ENCODE measurements at places on chromosomes 2 and 18. TPM values are rescaled to one million over a fixed set of nuclear protein-coding genes. Genes with fewer than 3 reads are reported as not detected.

The CHRND gene
- not detected for polyA plus RNA-seq

The GBX2 gene
- not detected for polyA plus RNA-seq

The NT5C1B gene
- 0.04 TPM for polyA plus RNA-seq

The NFE2L2 gene
- polyA plus RNA-seq: 149 TPM

The GCG gene
- polyA plus RNA-seq: not detected

The LYPD1 gene
- 0.46 TPM for polyA plus RNA-seq

- DNase-seq: no peak
These were observed 84.8 kb downstream of the EVA1A start for GRCh38 chr2:75475976-75476375.

- DNase-seq: no peak
These were observed 76.0 kb downstream of the CD8B2 start for GRCh38 chr2:106563195-106563594.

All from urinary bladder (tissue), 4 donors.